Endothelial cell of coronary artery (primary cell): ENCODE measurements at places on chromosomes 7 and 10. TPM values are rescaled to one million over a fixed set of nuclear protein-coding genes. Genes with fewer than 3 reads are reported as not detected.

CNPY1 gene
- not detected in 2 replicates for total RNA-seq

DGKI gene
- 0.36 and 1.0 TPM in 2 replicates for total RNA-seq

TMEM184A gene
- total RNA-seq: 0.19 TPM in 1 of 2 replicates, not detected in the other

ASB13 gene
- total RNA-seq: 6.2 and 10.6 TPM in 2 replicates

ARHGEF35 gene
- total RNA-seq: 0.18 and 0.56 TPM in 2 replicates

OPN4 gene
- not detected in 2 replicates for total RNA-seq

EN2 gene
- 0.09 TPM in 1 of 2 replicates, not detected in the other for total RNA-seq

CALHM2 gene
- 11.6 and 13.0 TPM in 2 replicates for total RNA-seq

GPR15LG gene
- not detected in 2 replicates for total RNA-seq
